Bladder microvascular endothelial cell (primary cell): ENCODE measurements at places on chromosomes 2 and 18. TPM values are rescaled to one million over a fixed set of nuclear protein-coding genes. Genes with fewer than 3 reads are reported as not detected.

The PROKR1 gene
- not detected in 2 replicates for total RNA-seq

The CACNB4 gene
- under 0.01 and 0.38 TPM in 2 replicates for total RNA-seq

The LIMS4 gene
- total RNA-seq, result 14.7 and 42.7 TPM in 2 replicates

The MLPH gene
- total RNA-seq, result 0.19 and 0.81 TPM in 2 replicates

The CCDC74B gene
- 0.65 and 0.94 TPM in 2 replicates for total RNA-seq

The RNF181 gene
- 174 and 204 TPM in 2 replicates for total RNA-seq

The NOSTRIN gene
- 6.1 and 25.1 TPM in 2 replicates for total RNA-seq

The HOXD9 gene
- total RNA-seq, result 6.8 and 10.7 TPM in 2 replicates

The ABCB6 gene
- 31.4 and 45.8 TPM in 2 replicates for total RNA-seq

The UGT1A4 gene
- total RNA-seq, result not detected in 2 replicates

The B4GALT6 gene
- total RNA-seq, result 1.9 and 7.0 TPM in 2 replicates
